Motor neuron (in vitro differentiated cells): ENCODE measurements at places on chromosomes 2 and 18.

GRCh38 chr18:48923746-48924629, 26.8 kb downstream of the SMAD7 start:
- ATAC-seq, result no peak

DNA sequence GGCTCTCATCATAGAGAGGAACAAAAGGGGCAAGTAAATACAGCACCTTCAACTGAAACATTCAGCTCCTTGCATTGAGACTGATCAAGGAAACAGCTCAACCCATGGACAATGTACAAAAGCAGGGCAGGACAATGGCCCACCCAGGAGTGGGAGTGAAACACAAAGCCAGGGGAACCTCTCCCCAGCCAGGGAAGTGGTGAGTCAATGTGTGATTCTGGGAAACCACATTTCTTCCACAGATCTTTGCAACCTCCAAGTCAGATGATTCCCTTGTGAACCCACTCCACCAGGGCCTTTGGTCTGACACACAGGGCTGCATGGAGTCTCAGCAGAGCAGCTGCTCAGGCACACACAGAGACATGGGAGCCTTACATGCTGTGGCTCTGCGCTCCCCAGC, 294.5 kb downstream of the NR4A2 start:
- ATAC-seq, result no peak

DNA sequence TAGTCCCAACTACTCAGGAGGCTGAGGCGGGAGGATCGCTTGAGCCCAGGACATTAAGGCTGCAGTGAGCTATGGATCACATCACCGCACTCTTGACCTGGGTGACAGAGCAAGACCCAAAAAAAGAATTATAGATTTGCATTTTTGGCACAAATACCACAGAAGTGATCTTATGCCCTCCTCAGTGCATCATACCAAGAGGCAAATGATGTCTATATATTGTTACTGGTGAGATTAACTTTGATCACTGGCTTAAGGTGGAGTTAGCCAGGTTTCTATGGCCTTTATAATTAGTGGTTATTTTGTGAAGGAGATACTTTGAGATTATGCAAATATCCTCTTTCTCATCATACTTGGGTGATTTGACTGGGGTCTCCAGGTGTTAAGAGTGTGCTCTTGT, 22.1 kb upstream of the CATIP start:
- ATAC-seq, result no peak

GRCh38 chr2:102872388-102872787, 110.6 kb downstream of the TMEM182 start:
- ATAC-seq, result no peak

DNA sequence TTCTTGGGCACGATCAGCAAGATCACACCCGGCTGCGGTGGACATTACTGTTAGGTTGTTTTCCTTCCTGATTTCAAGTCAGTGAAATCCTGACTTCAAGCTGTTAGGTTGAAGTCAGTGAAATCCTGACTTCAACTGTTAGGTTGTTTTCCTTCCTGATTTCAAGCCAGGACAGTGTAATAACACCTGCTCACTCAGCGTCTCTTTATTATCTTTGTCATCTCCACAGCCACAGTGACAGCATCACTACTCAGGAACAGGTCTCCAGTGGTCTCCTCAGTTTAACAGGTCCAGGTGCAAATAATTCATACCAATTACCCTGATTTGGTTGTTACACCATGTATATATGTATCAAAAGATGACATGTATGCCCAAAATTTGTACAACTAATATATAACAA, 208.1 kb upstream of the REG3G start:
- ATAC-seq, result no peak

- ATAC-seq, result no peak
Observed at GRCh38 chr2:237912271-237913192, 53.1 kb downstream of the RAMP1 start.

DNA sequence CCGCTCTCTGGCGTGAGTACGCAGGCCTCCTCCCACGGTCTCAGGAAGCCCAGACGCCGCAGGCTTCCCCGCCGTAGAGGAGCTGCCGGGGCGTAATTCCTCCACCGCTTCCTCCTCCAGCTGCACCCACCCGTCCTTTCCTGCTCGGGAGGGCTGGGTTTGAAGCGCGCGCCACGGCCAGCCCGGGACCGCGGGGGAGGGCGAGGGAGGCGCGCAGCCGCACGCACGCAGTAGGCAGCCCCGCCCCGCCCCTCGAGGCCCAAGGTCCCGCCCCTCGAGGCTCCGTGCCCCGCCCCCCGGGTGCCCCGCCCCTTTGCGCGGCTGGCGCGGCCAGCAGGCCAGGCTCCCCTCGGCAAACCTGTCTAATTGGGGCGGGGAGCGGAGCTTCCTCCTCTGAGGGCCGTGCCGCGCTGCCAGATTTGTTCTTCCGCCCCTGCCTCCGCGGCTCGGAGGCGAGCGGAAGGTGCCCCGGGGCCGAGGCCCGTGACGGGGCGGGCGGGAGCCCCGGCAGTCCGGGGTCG, at the start of gene MALT1:
TSS of gene MALT1 (plus strand) at position 355 of the 521 bp plus-strand sequence. CDS start 179 bp downstream, outside the sequence.
- peak; percentile 87 for ATAC-seq

- ATAC-seq, result no peak
Observed at GRCh38 chr18:6719910-6720683, 9.4 kb upstream of the ARHGAP28 start.

DNA sequence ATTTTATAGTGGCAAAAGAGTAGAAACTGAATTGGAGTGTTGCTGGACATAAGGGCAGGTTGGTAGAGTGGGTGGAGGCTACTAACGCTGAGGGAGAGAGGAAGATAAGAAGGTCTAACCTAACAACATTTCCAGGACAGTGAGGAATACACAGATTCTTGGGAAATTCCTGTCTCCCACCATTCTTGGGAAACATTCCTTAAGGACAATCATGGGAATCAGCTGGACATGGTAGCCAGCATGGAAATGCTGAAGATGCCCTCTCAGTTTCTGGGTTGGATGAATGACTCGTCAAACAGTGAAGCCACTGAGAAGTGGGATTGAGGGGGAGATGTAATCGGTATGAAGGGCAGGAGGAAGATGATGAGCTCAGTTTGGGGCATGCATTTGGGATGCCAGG, 265.4 kb downstream of the AFF3 start:
- no peak for ATAC-seq

DNA sequence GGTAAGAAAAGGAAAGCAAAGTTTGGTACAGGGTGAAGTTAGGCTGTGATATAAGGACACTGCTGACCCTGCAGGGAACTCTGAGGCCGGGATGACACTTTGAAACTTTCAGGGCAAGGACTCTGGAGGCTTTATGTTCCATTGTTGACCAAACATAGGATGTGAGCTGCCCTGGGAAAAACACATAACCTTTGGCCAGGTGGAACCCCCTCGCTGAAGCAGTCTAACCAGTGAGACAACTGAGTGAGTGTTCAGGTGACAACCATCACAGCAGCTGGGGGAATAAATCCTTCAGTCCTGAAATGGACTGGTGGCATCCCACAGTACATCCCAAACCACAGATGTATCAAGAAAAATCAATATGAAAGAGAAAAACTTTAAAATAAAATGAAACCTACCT, 280.9 kb upstream of the CDH2 start:
- no peak for ATAC-seq

DNA sequence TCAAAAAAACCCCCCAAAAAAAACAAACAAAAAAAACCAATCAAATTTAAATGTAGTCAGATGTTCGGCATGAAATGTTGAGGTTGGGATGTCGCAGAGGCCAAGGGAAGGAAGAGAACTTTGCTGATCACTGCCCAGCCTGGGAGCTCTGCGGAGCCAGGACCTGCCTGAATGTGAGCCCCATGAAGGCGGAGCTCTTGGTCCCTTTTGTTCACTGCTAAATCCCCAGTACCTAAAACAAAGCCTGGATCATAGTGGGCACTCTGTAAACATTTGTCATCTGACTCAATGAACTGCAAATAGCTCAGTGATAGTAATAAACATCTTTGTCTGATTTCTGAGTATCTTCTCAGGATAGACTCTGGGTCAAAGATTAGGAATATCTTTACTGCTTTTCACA, 64.0 kb downstream of the NGEF start:
- no peak for ATAC-seq

DNA sequence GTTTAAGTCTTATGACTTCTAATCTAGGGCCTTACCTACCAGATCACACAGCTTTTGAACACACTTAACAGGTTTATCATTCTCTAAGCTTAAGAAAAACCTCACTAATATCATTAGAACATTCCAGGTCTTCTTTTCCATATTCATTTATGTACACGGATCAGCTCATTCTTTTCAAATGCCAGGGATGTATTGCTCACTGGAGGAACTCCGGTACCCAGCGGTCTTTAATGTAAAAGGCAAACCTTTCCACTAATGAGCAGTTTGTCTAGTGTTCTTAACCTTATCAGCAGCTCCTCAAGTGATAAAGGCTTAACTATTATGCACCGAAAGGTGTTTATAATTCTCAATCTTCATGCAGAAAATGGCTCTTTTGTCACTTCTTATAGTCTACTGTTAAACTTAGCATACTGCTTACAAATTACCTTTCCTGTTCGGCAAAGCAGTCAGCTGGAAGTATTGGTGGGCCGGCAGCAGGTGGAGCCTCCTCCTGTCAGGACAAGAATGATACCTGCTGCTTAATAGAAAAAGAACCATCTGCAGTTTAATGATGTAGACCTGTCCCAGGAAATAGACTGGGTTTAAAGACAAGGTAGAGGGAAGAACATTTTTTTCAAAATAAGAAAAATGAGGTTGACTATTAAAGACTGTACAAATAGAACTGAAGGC, 142.7 kb downstream of the FIGN start:
- no peak for ATAC-seq

- peak; percentile 95 for ATAC-seq
Observed at GRCh38 chr2:227406177-227407031, 18.7 kb upstream of the SCYGR1 start.

GRCh38 chr2:20093263-20094141, 42.1 kb upstream of the LAPTM4A start:
- peak; percentile 44 for ATAC-seq

DNA sequence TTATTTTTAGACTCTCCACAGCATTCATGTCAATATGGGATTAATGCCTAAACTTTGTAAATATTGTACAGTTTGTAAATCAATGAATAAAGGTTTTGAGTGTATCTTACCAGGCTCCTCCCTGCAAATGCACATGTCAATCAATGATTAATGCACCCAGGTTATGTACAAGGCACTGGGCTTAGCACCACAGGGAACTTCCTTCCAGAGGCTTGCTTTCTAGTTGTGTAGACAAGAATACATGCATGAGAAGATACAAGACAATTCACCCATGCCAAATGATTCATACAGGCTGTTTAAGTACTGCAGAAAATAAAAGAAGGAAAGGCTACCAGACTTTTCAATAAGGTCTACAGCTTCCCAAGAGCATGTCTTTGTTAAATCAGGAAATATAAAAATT, 114.1 kb downstream of the MMADHC start:
- ATAC-seq, result peak; percentile 91

DNA sequence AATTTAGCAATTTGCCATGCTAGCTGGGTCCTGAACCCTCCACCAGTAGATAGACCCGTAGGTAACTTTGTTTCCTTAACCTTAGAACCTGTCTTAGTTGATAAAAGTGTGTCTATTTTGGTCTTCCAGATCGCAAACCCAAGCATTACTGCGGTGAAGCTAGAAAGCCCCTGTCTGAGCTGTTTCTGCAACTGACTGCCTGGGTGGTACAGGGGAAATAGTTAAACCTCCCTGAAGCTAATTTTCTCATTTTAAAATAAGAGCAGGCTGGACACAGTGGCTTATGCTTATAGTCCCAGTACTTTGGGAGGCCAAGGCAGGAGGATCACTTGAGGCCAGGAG, 101.7 kb upstream of the MSH2 start:
- ATAC-seq, result no peak
